ENCODE measurements at places on chromosomes 12 and 14.

- no peak for DNase-seq
These were observed 6.3 kb upstream of the RIN3 start for GRCh38 chr14:92507174-92507768.

- DNase-seq = no peak
These were observed 23.2 kb upstream of the PSMA6 start for GRCh38 chr14:35268946-35269345.

GRCh38 chr14:97975962-97976361 lies 1178.8 kb downstream of the VRK1 start:
- no peak for DNase-seq

DNA sequence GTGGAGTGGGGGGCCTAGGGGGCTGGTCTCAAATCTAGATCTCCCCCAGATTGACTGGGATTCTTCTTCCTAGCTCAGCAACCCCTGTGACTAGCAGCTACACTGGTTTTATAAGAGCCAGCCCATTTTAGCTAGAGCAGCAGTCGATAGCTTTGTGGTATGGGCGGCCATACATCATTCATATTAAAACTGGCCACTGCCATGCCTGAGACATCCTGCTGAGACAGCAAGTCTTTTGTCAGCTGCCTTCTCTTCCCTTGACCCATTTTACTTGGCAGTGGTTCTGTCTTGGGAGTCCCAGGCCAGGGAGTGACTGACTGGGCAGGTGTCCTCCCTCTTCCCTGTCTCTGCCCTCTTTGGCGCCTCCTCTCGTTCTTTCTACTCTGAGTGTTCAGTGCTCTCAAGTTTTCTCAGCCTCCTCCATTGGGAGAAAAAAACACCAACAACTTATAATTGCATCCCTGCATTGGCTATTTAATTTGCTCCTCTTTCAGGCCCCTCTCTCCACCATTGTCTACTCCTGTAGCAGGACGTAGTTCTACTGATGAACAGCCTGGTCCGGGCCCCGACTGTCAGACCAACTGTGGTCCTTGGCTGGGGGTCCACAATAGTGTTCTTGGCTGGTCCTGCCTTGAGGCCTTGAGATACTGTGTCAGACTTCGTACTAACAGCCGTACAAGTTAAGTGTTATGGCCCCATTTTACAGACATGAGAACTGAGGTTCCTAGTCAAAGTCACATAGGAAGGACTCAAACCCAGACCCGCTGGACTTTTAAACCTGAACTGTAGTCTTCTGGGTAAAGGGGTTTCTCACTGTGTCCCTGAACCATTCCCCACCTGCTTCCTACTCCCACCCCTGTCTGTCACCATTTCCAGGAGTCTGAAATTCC lies 18.3 kb upstream of the JDP2 start:
- DNase-seq = no peak

DNA sequence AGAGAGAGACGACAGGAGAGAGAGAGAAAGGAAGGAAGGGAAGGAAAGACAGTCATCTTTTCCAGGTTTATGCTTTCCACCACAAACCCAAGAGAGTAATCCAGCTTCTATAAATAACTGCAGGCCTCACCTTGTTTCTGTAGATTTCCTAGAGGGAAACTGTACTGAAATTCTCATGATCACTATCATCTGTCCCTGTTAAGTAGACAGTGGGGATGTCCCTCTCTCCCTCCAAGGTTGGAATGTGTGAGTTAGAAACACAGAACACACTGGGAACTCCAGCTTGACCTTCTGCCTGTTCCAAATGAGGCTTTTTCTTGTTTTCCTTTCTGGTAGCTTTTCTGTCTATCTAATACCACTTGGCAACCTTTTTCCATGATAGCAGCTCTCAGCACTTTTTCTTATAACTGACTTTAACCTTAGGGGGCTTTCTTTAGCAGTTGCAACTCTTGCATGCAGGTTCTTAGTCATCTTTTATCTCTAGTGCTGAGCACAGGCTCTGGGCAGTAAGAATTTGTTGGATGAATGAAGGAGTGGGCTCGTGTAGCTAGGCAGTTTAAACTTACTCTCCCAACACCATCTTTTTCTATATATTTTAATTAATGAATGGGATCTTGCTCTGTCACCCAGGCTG lies 22.8 kb upstream of the FBXO33 start:
- DNase-seq = no peak

GRCh38 chr12:84502180-84502860 lies 410.3 kb downstream of the SLC6A15 start:
- no peak for DNase-seq

GRCh38 chr12:93468008-93468371 lies 676 bp downstream of the MRPL42 start:
- no peak for DNase-seq

GRCh38 chr12:90151491-90152015 lies 442.9 kb upstream of the ATP2B1 start:
- DNase-seq = no peak

GRCh38 chr14:43172899-43173548 lies 1334.1 kb downstream of the FSCB start:
- DNase-seq = no peak

DNA sequence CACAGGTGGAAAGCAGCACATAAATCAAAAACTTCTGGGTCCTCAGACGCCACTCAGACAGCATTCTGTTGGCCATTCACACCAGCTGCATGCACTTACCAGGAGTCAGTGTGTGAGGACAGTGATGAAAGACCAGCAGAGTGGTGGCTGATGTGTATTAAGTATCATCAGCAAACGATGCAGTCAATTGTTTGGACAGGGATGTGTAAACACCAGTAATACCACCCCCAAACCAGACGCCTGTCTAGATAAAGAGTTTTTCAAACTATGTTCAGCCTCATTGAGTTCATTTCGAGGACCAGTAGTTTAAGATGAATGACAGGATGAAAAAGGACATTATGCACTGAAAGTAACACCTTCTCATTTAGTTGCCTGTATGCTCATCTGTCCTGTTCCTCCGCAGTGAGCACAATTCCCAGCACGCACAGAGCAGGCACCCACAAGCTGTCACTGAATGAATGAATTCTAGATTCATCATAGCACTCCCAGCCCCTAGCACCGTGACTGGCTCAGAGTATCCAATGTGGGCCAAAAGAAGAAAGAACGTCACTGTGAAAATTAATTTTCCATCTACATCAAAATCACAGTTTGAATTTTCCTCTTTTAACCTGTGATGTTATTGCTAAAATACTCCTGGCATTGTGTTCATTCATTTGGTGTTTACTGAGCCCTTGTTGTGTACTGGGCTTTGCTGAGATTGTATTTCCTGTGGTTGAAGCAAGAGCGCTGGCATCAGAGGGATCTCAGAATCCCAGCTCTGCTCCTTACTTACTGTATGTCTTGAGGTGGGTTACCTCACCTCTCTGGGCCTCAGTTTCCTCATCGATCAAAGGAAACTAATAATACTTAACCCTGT lies 124.8 kb upstream of the NOS1 start:
- DNase-seq = no peak

GRCh38 chr12:131002216-131002631 lies 48.5 kb downstream of the ADGRD1 start:
- no peak for DNase-seq

- DNase-seq = no peak
These were observed 31.4 kb upstream of the ETV6 start for GRCh38 chr12:11618046-11618445.

GRCh38 chr12:3078086-3078820 lies 1.1 kb downstream of the TSPAN9 start:
- no peak for DNase-seq

GRCh38 chr12:109963330-109963729 lies 32.8 kb downstream of the GIT2 start:
- DNase-seq = no peak

DNA sequence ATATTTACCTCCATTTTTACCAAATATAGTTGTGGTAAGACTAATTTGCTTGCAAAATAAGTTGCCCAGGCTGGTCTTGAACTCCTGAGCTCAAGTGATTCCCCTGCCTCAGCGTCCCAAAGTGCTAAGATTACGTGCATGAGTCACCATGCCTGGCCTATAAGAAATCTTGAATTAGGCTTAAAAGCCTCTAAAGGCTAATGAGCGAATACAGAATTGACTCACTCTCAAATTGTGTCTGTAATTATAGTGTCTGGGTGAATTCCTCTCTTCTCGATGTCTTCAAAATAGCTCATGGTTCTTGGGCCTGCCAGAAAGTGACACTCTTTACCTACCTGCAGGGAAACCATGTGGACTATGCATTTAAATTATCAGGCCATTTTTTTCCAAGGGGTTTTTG lies 403.5 kb downstream of the SLC16A7 start:
- no peak for DNase-seq

- DNase-seq = no peak
These were observed 165.3 kb downstream of the ALX1 start for GRCh38 chr12:85445060-85445938.

- no peak for DNase-seq
These were observed 1.6 kb downstream of the TMEM260 start for GRCh38 chr14:56581041-56581727.

- no peak for DNase-seq
These were observed 3.3 kb upstream of the ING4 start for GRCh38 chr12:6666211-6666610.

DNA sequence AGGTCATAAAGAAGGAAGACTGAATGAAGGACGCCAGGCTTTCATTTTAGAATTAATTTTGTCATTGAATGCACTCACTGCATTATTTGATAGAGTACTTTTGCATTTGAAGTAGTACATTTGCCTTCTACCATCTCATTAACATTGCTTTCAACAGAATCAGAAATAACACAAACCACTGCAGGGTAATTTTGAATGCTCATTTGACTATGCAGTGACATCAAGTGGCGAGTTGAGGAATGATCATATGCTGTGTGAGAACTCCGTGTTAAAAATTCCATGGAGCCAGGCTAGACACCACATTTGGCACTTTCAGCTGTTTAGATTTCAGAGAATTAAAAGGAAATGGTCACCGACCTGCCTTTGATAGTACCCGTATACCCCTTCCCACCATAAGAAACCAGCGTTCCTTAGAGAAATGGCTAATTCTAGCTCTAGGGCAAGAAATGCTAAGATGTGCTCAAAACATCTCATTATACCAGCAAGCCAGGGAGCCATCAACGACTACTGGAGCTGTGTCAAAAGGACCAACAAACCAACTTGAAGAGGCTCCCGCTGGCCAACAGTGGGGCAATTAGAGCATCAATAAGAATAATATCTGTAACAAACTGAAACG lies 16.5 kb downstream of the HEBP1 start:
- no peak for DNase-seq

DNA sequence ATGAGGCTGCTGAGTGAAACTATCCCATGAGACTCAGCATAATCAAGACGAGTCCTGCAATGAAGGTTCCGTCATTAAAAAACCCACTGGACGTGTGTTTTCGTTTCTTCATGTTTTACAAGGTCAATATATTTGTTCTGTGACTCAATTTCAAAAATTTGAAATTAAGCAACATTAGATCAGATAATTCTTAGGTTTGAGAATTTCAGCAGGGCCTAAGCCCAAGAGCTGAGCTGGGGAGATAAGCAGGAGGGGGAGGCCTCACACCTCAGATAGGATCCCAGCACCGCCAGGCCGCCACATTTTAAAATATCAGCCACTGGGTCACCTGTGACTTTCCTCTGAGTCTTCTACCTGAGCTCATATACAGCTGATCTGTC lies 13.3 kb downstream of the STX2 start:
- no peak for DNase-seq

DNA sequence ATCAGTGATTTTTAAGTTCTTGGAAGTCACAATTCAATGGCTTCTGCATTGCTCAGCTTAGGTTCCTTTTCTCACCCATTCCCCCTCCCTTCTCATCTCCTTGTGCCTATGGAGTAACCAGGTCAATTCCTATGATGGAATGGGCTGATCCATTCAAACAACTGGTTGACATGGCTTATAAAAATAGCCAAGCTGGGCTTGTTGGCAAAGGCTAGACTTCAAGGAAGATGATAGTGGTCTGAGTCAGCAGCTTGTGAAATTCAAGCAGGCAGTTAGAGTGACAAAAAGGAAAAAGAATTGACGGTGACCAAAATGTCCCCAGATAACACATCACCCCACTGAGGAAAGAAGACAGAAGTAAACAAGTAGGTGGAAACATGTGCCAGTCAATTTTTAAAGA lies 119.9 kb upstream of the PCED1B start:
- no peak for DNase-seq

GRCh38 chr14:22097586-22098292 lies 424.1 kb upstream of the OR4E1 start:
- DNase-seq = no peak

DNA sequence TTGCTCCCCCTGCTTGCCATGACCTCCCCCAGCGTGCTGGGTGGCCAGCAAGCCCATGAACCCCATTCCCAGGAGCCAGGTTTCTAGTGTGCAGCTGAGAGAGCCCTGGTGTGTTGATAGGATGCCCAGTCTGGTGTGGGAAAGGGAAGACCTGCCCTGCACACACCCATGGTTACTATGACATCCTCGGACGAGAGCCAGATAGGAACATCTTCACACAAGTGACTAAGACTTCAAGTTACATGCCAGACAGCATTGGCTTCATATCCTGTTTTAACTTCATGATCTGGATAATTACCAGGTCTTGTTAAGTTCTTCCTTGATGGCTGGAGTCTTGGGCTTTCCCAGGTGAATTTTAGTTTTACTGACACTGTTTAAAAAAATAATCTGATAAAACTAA lies 196.6 kb upstream of the EGLN3 start:
- no peak for DNase-seq

- DNase-seq = no peak
These were observed 41.6 kb downstream of the GUCY2C start for GRCh38 chr12:14654842-14655241.

- no peak for DNase-seq
These were observed 60.7 kb upstream of the VPS33A start for GRCh38 chr12:122327014-122327413.

DNA sequence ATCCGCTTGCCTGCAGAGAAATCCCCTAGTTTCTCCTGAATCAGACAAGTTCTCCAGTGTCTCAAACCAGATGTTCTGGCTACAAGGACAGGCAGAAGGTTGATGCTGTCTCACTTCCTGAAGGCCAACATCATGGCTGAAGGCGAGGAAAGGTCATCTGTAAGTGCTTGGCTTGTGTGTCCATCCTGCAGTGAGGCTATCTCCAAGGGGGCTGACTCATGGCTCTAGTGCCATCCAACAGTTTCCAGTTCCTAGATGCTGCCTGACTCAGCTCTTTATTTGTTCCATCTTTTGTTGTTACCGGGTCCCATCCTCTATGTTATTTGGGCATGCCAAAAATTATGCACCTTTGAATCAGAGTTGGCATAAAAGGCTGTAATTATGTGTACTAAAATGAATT lies 232.1 kb upstream of the TBX3 start:
- DNase-seq = no peak

DNA sequence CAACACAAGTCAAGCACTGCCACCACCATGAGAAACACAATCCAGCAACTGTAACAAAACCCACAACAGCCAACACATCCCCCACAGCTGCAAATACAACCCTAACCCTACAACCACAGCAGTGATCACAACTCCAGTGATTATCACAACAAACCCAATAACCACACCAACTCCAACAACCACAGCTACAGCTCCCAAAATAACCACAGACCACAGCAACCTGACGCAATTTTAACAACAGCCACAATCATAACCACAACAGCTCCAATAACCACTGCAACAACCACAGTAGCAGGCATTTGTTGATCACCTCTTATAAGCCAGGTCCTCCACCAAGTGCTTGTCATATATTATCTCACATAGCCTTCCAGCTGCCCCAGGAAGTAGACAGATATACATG lies 42.2 kb upstream of the FAM181A start:
- DNase-seq = no peak

- no peak for DNase-seq
These were observed 21.5 kb upstream of the PTPRQ start for GRCh38 chr12:80422550-80422949.

All from stimulated activated effector memory CD8-positive, alpha-beta T cell treated with anti-CD3 and anti-CD28 coated beads, Interleukin-12 subunit alpha, Interleukin-12 subunit beta, amount 100 ng/mL, for 72 hours (primary cell).